Activated T-cell treated with anti-CD3 and anti-CD28 coated beads, Interleukin-2, amount 50 U/mL, for 72 hours (primary cell): ENCODE measurements at places on chromosomes 7 and 10.

- no peak for DNase-seq
Measured at GRCh38 chr10:63547628-63548360, 26.6 kb downstream of the REEP3 start.

DNA sequence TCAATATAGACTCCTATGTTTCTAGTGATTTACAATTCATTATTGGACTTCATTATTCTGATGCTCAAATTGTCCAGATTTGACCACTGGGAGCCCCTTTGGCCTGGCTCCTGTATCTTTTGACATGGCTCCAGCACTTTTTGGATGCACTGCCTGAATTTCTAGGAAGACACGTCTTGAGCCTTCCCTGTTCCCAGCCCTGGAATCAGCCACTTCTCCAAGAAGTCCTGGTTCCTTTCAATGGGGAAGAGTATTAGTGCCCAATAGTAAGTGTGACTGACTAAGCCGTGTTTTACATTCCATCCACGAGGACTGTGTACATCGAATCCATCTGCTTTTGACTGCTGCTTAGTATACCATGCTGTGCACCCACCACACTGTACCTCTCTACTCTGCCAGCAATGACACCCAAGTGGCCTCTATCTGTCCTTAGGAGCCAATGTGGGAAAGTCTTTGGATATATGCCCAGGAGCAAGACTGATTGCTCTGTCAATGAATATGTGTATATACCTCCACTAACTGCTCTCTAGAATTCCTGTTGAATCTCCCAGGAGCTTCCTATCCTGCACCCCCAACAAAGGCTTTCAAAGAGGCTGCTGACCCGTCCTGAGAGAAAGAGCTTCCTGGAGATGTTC, 23.2 kb upstream of the NPFFR1 start:
- no peak for DNase-seq

DNA sequence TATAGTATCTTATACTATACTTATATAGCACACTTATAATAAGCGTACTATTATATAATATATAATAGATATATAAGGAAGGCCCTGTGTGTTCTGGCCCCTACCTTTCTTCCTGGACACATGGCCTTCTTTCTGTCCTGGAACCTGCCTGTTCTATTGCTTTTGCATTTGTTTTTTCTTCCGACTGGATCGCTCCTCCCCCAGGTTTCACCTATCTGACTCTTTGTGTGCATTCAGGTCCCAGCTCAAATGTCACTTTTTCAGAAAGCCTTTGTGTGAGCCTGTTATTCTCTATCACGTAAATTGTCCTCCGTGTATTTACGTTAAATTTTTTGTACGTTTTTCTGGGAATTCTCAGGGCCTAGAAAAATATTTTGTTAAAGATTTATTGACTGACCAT, 2.9 kb upstream of the TRIM8 start:
- DNase-seq = no peak

- DNase-seq = no peak
Measured at GRCh38 chr7:45147858-45148652, 9.5 kb upstream of the RAMP3 start.

DNA sequence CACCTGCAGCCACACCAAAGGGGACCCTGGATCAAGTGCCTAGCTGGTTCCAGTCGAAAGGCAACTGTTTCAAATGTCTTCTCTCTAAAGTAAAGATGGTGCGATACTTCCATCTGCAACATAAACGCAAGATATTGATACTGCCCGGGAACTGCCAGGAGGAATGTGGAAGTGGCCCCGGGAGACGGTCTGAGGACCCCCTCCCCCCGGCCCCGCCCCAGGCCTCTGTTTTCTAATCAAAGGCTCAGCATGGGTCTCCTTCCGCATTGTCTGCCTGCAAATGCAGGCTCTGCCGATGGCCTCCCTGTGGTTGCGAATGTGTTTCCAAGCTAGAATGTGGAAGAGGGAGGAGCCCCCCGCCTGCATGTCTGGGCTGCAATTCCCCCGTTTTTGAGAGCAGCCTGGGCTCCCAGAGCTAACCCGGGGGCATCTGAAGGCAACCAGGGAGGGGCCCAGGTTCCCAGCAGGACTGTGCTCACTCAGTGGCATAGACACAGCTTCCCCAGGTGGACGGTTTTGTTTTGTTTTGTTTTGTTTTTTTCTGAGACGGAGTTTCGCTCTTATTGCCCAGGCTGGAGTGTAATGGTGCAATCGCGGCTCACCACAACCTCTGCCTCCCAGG, 223.9 kb upstream of the PPP2R2D start:
- no peak for DNase-seq
